Activated CD4-positive, alpha-beta T cell treated with anti-CD3 and anti-CD28 coated beads for 36 hours (primary cell): ENCODE measurements at places on chromosomes 12 and 14.

DNA sequence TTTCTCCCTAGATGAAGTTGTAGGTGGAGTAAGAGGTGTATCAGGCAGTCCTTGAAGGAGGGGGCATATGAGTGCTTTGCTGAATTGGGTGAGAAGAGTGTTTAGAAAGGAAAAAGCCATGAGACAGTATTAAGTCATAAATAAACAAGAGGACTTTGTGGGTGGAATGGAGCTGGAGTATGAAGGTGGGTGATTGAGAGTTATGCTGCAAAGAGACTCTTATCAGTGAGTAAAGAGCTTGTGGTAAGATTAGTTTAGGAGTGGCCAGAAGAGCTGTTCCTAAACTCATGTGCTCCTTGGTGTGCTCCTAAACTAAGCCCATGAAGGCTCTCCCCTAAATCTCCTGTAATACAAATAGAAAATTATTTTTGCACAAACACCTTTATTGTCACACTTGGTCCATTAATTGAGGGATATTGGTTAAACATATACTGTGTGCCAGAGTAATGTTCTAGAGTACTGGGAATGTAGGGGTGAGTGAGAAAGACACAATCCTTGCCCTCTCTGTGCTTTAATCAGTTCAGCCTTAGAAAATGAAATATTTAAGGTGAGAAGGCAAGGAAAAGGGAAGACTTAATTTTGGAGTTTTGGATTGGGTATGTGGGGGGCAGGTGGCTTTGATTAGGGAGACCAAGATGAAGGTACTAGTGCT lies 9.8 kb downstream of the CHPT1 start:
- no peak for DNase-seq

- no peak for DNase-seq
Observed at GRCh38 chr12:62714181-62714773, 220.7 kb downstream of the PPM1H start.

DNA sequence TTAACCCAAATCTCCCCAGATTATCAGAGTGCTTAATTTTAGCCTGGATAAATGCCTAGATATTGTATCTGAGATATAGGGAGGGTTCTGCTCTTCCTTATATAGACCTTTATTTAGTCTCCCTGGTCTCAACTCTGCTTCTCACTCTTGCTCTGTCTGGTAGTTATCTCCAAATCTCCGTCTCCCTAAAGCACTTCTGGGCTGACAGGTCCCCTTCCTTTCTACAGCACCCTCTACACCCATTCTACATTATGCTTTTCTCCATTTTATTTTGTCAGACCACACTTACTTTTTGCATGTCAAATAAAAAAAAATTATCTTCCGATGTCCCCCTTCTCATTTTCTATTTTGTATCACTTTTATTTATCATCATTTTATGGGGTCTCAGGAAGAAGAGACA lies 2.0 kb upstream of the ERC1 start:
- no peak for DNase-seq

- DNase-seq = no peak
Observed at GRCh38 chr12:68614105-68614679, 3.5 kb downstream of the RAP1B start.

- no peak for DNase-seq
Observed at GRCh38 chr12:58424735-58425392, 483.5 kb downstream of the ATP23 start.

DNA sequence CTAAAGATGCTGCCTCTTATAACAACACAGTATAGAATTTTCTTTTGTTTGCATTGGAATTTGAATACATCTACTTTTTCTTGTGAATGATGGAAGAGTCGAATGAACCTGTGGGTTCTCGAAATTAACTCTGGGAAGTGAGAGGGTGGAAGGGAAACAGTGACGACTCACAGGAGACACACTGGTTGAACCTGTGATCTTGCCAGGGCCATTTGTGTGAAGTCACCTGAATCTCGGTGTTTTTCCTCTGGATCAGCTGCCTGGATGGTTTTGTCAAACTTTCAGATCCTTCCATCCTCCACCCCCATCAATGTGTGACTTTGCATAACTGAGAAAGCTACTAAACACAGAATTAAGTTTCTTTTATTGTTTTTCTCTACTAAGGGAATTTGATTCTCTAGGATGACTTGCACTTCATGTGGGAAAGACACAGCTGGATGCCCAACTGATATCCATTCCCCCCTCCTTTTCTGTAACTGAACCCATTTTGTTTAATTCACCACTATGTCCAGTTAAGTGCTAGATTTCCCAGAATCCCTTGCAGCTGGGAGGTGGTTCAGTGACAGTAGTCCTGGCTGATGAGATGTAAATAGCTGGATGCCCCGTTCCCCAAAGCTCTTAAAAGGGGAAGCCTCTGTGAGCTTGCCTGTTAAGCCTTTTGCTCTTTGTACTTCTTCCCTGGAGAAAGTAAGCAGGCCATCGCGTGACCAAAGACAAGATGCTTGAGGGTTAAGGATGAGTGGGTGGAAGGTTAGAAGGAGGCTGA lies 6.3 kb downstream of the PPFIBP1 start:
- DNase-seq = no peak

DNA sequence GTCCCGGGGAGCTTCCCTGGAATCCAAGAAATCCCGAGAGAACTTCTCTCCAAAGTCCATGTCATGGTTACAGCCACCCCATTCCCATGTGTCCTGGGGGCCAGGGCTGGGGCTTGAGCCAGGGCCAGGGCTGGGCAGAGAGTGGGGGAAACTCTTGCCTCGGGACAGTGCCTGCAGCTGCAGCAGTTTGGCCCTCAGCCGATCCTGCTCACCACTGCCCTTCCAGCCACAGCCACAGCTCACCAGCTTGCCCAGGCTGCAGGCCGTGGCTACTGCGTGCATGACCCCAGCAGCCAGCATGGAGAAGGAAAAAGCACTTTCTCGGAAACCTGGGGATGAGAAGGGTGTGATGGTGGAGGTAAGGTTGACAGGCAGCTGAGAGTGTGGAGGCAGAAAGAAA lies 3.5 kb downstream of the WNT10B start:
- no peak for DNase-seq

DNA sequence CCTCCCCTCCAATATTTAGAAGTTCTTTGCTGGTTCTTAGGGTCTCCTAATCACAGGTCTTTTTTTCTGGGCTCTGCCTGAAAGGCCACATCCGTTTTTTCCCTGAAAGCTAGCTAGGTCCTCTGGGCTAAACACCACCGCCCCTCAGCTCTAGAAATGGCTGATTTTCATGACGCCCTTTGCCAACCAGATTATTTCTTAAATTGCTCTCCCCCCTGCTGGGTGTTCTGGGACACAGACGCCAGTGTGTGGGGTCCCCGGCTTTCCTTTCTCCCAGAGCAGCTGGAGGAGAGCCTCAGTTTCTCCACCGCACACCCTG lies 45.3 kb upstream of the ATP23 start:
- DNase-seq = no peak

GRCh38 chr14:106302661-106303060 lies 776.3 kb downstream of the TMEM121 start:
- no peak for DNase-seq

- DNase-seq = no peak
Observed at GRCh38 chr14:55843718-55844403, 263.9 kb downstream of the KTN1 start.

DNA sequence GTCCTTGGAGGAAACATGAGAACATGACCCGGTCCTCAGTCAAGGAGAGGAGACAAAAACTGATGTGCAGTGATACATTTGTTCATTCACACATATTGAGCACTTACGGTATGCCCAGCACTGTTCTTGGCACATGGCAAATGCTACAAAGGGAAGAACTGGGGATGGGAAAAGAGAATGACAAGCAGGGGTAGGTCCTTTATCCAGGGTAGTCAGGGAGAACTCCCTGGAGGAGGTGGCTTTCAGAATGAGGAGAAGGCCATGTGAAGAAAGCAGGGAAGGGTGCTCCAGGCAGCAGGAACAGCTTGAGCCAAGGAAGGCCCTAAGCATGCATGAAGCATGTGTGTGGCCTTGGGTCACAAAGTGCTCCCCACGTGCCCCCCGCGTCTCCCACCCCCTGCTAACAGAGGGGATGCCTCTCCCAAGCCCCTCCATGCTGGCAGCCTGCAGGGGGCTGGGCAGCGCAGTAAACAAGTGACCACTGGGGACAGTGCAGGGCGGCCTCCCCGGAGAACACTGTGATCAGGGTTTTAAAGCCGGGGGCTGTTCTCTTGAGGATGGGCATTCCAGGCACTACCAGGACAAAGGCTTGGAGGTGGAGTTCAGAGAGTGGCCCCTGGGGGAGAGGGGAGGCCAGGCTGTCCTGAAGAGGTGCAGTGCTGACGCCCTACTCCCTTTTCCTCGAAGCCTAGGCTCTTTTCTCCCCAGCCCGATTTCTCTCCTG lies 71.0 kb downstream of the PHETA1 start:
- DNase-seq = no peak

DNA sequence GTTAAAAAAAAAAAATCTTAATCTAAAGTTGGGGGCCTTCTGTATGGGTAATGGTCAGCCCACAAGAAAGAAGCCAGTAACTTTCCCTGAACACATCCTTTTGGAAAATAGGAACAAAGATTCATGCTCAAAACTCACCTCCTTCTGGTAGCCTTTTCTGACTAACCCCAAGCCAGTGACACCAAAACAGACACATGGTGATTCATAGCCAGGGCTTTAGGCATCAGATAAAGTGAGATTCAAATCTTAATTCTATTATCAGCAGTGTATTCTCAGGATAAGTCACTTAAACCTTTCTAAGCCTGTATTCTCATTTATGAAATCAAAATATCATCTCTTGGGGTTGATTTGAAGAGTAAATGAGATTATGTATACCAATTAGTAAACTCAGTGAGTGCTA lies 4.9 kb downstream of the ATP5MC2 start:
- DNase-seq = no peak

GRCh38 chr12:1518591-1519516 lies 75.5 kb downstream of the FBXL14 start:
- no peak for DNase-seq

DNA sequence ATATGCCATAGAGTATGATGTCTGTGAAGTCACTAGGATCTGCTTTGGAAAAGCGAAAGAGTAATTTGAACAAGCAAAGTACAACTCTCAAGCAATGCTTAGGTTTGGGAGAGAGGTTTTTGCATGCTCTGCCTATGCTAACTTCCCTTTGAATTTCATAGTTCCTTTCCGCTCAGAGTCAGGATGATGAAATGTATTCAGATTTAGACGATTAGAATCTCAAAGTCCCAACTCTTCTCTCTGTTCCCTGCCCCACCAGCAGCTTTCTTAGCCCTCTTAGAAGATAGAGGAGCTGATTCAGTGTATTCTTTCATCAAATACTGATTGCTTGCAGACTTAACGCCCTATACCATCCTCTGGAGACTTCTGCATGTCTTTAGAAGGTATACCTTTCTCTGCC lies 11.5 kb downstream of the RAB5B start:
- no peak for DNase-seq

DNA sequence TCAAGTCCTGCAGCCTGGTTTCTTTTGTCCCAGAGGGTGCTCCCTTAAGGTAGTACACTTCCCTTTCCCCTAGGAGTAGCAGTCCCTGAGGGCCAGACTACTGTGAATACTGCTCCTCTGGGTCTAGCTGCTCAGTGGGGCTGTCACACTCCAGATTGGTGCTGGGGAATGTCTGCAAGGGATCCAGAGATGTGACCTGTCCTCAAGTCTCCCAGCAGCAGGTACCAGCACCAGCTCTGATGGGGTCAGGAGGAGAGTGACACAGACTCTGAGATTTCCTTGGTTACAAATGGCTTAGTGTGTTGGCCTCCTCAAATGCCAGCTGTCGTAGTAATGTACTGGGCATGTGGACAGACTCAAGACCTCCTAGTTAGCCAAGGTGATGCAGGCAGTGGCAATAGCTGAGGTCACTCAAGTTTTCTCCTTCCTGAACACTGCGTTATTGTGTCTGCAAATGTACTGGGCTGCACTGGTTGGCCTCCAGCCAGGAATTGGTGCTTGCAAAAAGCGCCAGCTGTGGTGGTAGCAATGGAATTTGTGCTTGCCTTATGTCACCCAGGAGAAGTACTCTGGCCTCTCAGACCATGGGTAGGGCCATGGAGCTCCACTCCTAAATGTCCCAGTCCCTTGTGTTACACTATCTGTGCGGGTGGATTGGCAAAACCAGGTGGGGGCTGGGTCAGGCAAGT lies 36.4 kb upstream of the AEBP2 start:
- no peak for DNase-seq

GRCh38 chr14:66496188-66496807 lies 10.1 kb downstream of the CCDC196 start:
- DNase-seq = no peak

GRCh38 chr12:114649585-114649984 lies 34.4 kb downstream of the TBX3 start:
- no peak for DNase-seq

GRCh38 chr12:57606399-57606798 lies 1.8 kb downstream of the DTX3 start:
- no peak for DNase-seq

- DNase-seq = no peak
Observed at GRCh38 chr12:106274575-106275121, 26.8 kb upstream of the CKAP4 start.

DNA sequence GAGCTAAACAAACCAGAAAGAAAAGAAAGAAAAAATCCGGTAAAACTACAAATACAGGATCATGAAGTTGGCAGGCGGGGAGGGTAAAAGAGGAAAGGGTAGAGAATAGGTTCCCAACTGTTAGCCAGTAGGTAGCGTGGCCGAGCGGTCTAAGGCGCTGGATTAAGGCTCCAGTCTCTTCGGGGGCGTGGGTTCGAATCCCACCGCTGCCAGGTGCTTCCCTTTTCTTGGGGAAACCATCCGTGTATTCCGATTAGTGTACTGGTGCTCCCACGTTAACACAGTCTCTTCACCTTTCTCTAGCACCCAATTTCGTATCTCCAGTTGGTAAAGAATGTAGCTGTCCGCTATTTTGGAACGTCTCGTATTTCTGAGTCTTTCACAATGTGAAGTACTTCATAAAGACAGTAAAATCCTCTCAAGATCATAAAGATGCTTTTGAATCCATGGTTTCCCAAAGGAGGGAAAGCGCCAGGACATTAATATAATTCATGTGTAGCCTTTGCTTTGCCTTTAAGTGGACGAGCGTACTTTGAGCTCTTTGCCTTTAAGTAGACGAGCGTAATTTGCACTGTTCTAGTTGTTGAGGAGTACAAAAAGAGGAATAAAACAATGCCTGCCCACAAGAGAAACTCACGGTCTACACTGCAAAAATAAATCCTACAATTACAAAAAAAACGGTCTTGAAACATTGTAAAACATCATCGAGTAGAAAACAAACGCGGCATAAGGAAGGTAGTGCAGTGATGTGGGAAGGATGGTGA lies 19.0 kb upstream of the RNASE12 start:
- peak; percentile 88 for DNase-seq

- no peak for DNase-seq
Observed at GRCh38 chr12:80939231-80939950, 1.7 kb upstream of the LIN7A start.

- no peak for DNase-seq
Observed at GRCh38 chr12:113788020-113788856, 177.9 kb downstream of the RBM19 start.

- DNase-seq = no peak
Observed at GRCh38 chr12:62977883-62978282, 42.9 kb upstream of the PPM1H start.

- DNase-seq = peak; percentile 1
Observed at GRCh38 chr12:109744026-109744425, 30.4 kb downstream of the FAM222A start.
